Dorsolateral prefrontal cortex (tissue), 122 donors: ENCODE measurements at places on chromosomes 2 and 18. TPM values are rescaled to one million over a fixed set of nuclear protein-coding genes. Genes with fewer than 3 reads are reported as not detected.

DNA sequence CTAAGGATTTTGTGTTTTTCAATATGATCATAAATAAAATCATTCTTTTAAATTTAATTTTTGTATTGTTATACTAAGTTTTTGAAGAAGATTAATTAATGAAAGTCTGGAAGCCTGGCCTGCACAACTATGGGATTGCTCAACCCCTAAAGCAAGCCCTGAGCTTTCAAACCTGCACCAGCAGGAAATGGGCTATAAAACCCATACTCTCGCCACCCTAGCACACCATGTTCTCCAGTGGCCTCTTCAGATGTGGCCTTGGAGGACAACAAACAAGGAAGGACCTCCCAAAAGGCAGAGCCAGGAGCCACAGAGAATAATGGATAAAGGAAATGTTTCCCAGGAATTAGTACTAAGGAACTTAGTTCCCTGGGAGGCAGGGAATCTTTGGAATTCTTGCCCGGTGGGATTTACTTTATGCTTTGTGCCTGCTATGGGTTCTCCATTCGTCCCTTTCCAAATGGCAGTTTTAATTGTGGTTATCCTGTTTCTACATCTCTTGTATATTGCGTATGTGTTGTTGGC is 212.5 kb downstream of the ZFP36L2 start:
- DNase-seq, result no peak

GRCh38 chr2:160492401-160493226 is 993 bp downstream of the RBMS1 start:
- DNase-seq, result peak; percentile 54

- DNase-seq, result no peak
Measured at GRCh38 chr2:23534771-23535170, 149.8 kb downstream of the KLHL29 start.

GRCh38 chr18:70261141-70261788 is 27.6 kb upstream of the SOCS6 start:
- no peak for DNase-seq

DNA sequence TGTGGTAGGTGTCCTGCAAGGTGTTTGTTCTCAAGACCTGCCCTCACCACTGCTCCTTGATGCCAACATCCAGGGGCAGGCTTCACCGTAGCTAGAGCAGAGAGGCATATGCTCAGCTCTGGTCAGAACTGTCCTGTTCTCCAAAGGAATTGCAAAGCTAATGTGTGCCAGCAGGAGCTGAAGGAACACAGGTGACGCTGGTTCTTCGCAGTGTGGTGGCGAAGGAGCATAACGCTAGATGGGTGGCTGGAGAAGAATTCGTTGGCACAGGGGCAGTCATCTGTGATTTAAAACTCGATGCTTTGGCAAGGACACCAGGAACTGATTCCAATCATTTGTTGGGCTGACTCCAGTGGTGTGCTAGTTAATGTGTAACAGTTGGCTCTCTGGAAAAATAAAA is 11.4 kb upstream of the PER2 start:
- no peak for DNase-seq

Gene TRIM43
- total RNA-seq, result not detected

GRCh38 chr2:26033270-26033817 is 540 bp upstream of the RAB10 start:
- DNase-seq, result peak; percentile 45

DNA sequence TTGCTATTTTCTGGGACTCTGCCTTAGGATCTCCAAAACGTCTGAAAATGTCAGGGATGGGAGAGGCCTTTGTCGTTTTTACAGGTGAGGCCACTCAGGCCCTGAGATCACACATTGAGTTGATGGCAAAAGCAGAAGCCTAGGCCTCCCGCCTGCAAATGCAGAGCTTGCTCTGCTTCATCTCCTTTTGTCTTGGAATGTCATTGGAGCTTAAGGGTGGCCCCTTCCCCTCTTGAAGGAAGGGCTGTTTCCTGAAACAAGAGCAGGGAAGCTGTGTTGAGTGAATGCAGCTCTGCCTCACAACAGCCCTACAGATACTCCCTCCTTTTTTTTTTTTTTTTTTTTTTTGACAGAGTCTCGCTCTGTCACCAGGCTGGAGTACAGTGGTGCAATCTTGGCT is 123.5 kb downstream of the GLI2 start:
- no peak for DNase-seq

DNA sequence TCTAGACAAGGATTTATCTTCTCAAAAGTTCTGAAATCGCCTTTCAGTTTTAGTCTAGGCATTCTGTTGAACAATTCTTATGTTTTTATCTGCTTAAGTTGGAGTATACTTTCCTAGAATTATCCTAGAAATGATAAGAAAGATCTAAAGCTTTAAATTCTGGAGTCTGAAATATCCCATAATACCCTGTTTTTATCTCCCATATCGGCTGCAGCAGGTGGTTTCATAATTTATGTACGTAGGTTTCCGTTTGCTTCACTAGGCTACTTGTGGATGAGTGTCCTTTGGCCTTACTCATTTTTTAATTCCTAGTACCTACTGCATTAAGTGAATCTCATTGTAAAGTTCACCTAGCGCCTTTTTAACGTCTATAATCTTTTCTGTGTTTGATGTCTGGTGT is 58.5 kb upstream of the MGAT5 start:
- no peak for DNase-seq

Gene CD302
- total RNA-seq, result 6.1 TPM

Gene GALNT13
- total RNA-seq, result 24.7 TPM

GRCh38 chr2:167333245-167333644 is 445.0 kb downstream of the XIRP2 start:
- DNase-seq, result no peak

GRCh38 chr2:186254759-186255158 is 231.3 kb upstream of the ZC3H15 start:
- no peak for DNase-seq

Gene ALLC
- total RNA-seq, result not detected

Gene POTEI
- not detected for total RNA-seq

DNA sequence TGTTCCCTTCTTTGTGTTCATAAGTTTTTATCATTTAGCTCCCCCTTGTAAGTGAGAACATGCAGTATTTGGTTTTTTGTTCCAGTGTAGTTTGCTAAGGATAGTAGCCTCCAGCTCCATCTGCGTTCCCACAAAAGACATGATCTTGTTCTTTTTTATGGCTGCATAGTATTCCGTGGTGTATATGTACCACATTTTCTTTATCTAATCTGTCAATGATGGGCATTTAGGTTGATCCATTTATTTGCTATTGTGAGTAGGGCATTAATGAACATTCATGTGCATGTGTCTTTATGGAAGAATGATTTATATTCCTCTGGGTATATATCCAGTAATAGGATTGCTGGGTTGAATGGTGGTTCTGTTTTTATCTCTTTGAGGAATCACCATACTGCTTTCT is 33.4 kb downstream of the CARF start:
- DNase-seq, result no peak
